ENCODE measurements at places on chromosomes 16 and 17. TPM values are rescaled to one million over a fixed set of nuclear protein-coding genes. Genes with fewer than 3 reads are reported as not detected.

- no peak for DNase-seq
Observed at GRCh38 chr17:28379814-28380801, 8.6 kb downstream of the SARM1 start.

GRCh38 chr16:57788252-57788841 is 13.9 kb downstream of the KIFC3 start:
- DNase-seq = no peak

DNA sequence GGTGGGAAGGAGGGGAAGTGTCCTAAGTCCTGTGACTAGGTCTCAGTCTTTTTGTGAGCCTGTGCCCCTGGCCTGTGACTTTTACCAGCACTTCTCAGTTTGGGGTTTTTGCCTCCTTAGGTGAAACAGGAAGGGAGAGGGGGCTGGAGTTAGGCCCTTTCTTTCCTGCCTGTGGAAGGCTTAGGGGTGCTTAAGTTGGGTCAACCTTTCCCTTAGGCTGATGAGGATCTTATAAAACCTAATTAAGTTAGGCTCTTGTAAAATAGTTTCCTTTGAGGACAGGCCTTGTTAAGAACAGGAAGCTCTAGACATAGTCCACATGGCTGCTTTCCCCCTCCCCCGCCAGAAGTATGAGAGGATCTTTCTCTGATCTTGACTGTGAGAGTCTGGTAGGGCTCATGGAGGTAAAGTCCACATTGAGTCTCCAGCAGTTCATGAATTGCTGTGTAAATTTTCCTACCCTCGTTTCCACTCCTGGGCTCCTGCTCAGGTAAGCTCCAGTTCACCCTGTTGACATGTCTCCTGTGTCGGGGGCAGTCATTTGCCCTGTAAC is 17.0 kb upstream of the DNASE1 start:
- peak; percentile 53 for DNase-seq

- DNase-seq = no peak
Observed at GRCh38 chr16:74995986-74996385, 2.8 kb upstream of the ZNRF1 start.

DNA sequence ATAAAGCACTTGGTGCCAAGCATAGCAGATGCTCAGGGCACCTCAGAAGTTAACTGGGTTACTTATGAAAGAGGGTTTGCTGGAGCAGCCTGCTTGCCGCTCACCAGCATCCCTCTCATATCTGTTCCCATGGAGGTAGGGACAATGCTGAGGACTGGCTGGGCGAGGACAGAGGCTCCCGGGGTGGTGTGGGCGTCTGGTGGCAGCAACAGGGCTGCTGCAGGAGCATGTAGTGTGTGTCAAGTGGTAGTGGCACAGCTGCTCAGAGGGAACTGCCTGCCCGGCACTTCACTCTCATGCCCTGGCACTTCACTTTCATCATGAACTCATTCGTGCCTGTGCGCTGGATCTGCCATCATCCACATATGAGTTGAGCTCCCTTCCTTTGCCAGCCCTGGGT is 26.9 kb upstream of the ZNHIT3 start:
- DNase-seq = no peak

- DNase-seq = no peak
Observed at GRCh38 chr16:12202486-12202885, 226.0 kb downstream of the SNX29 start.

DNA sequence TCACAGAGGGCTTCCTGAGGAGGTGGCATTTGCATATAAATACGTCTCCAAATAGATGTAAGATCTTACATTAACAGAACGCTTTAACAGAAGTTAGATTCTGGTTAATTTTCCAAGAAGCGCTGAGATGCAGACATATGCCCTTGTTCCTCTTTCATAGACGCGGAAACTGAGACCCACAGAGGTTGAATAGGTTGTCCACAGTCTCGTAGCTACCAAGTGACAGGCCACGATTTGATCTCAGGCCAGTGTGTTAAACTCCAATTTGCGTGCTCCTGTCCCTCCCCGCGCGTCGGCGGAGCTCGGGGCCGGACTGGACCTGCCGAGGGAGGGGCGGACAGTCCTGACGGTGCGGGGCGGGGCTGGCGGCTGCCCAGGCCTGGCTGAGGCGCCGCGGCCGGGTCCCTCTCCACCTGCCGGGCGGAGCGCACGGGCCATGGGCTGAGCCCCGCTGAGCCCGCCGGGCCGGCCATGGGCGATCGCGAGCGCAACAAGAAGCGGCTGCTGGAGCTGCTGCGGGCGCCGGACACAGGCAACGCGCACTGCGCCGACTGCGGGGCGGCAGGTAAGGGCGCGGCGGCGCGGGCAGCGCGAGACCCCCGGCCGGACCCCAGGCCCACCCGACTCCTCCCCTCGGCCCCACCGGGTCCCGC is at the start of gene ADAP2:
TSS of gene ADAP2 (plus strand) at position 402 of the 653 bp plus-strand sequence. CDS start at position 472, 70 bp downstream.
- DNase-seq = no peak

DNA sequence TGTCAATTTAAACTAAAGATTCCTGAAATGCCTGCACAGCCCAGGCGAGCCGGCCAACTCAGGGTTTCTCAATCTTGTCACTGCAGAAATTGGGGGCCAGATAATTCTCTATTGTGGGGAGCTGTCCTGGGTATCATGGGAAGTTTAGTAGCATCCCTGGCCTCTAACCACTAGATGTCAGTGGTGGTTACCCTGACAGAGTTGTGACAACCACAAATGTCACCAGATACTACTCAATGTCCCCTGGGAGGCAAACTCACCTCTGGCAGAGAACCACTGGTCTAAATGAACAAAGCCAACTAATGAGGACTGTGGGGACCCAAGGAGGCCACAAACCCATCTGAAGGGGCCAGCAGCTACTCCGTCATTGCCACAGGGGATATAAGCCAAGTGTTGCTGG is 90.9 kb downstream of the MYH11 start:
- DNase-seq = peak; percentile 52

GRCh38 chr17:82862737-82863382 is 23.0 kb upstream of the ZNF750 start:
- no peak for DNase-seq

- no peak for DNase-seq
Observed at GRCh38 chr17:44555099-44555498, 2.2 kb upstream of the FZD2 start.

DNA sequence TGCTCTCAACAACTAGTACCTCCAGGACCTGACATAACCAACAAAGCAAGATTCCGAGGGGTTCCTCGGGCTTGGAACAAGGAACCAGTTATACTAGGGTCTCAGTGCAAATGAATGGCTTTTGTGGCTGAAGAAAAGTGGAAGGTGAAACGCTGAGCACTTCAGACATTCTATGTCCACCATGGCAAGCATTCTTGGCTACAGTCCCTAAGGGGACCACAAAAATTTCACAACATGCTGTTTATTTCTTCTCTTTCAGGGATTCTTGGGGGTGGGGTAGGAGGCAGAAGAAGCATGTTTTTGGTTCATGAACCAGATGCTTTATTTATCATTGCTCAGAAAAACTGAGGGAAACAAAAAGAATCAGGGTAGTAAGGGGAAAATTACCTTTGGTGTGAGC is 479.9 kb upstream of the CDH11 start:
- DNase-seq = no peak

GRCh38 chr17:75516619-75517296 is 430 bp downstream of the TSEN54 start:
- DNase-seq = no peak

DNA sequence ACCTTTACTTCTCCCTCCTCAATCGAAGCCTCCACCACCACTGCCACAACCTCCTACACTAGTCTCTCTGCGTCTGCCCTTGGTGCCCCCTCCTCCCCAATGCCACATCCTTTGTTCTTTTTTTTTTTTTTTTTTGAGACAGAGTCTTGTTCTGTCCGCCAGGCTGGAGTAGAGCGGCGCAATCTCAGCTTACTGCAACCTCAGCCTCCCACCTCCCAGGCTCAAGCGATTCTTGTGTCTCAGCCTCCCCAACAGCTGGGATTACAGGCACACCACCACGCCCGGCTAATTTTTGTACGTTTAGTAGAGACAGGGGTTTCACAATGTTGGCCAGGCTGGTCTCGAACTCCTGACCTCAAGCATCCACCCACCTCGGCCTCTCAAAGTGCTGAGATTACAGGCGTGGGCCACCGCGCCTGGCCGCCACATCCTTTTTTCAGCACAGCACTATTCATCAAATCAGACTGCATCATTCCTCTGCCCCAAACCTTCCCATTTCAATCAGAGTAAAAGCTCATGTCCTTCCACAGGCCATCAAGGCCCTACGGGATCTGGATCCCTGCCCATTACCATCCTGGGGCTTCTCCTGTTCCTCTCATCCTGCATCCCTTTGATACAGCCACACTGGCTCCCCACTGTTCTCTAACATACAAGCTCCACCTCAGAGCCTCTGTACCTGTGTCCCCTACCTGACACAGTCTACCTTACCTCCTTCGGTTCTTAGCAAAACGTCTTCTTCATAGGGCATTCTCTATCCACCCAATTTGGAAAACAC is 2.0 kb downstream of the KLHL11 start:
- no peak for DNase-seq

GRCh38 chr17:40436636-40437035 is 6.6 kb upstream of the IGFBP4 start:
- DNase-seq = no peak

DNA sequence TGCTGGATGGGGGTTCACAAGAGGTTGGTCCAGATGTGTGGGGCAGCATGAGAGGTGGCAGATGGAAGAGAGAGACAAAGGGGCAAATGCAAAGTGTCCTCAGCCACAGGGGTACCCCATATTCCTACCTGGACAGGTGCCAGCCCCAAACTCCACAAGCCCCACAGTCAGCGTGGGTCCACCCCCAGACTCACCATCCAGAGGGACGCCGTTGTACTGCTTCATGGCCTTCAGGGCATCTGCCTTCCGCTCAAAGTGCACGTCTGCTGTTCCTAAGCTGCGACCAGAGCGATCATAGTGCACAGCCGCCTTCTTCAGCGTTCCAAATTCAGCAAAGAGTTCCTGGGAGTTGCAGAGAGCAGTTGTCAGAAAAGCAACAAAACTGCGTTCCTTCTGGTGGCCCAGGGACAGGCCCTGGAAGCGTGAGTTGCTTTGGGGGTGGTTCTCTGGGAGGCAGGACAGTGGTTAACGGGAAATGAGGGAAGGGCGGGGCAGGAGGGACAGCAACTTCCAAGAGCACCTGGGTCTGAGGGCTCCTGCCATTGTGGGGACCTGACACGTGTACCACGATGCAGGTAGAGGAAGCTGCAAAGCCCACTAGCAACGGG is 2.3 kb downstream of the ALYREF start:
- DNase-seq = no peak

DNA sequence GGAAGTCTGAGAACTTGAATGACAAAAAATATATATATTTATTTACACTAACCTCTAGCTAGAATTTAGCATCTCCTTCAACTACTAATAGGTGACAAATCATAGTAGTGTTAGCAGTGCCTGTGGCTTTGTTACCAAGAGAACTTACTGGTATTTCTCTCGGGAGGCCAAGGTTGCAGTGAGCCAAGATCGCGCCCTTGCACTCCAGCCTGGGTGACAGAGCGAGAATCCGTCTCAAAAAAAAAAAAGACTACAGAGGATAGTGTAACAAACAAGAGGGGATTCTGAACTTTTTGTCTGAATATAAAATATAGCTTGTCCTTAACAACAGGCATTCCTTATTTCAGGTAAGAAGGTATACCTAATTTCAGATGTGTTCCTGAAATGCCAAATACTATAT is 1.3 kb upstream of the SUZ12 start:
- DNase-seq = no peak

GRCh38 chr16:75108792-75109731 is 7.5 kb downstream of the LDHD start:
- DNase-seq = peak; percentile 81

DNA sequence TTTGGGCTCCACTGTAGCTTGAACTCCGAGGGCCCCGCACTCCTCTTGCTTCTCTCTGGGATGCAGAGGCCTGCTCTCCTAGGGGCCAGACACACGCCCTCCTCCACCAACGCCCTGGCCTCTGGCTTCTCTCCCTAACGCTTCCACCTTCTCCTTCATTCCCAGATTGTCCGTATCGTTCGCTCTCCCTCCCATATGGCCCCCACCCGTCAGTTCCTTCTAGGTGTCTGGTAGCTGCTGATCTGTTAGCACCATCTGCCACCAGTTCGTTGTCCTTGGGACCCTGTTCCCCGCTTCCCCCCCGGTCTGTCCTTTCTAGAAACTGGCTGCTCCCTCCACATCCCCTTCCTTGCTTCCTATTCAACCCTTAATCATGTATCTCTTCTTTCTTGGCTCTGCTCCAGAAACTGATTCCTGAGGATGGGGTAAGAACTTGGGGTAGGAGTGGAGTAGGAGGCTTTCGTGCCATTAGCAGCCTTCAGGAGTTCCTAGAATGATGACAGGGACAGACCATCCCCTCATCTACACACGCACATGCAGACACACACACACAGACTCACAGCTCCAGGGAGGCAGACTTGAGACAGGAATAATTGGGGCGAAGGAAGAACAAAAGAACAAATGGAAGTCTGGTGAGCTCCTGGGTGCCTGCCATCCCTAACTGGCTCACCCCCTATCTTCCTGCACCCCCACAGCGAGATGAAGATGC is 4.3 kb downstream of the ATP1B2 start:
- no peak for DNase-seq

DNA sequence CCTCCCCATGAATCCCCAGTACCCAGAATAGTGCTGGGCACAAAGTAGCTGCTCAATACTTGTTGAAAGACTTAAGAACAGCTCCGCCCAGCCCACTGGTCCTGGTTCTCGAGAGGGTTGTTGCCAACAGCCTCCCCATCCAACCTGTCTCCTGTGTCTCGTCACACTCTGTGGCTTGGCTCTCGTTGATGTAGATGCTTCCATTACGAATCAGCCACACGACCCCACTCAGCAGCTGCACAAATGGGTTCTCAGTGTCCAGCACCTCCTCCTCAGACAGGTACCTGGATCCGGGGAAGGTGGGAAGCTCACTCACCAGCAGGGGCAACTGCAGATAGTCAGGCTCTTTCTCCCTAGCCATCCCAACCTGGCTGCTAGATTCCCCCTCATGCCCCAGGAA is 2.1 kb downstream of the NAGPA start:
- DNase-seq = no peak

DNA sequence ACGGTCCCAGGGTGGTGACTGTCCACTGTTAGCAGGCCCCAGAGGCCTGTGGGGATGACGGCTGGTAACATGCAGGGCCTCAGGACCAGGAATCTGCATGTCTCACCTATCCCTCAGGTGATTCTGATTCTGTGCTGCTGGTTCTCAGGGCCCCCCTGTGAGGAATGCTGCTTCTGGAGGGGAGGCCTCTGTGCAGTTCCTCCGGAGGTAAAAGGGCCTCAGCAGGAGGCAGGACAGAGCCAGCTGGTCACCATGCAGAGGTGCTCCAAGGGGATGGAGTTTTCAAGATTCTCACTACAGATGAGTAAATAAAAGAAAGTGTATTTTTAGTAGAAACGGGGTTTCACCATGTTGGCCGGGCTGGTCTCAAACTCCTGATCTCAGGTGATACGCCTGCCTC is 33.8 kb downstream of the CLEC16A start:
- no peak for DNase-seq

GRCh38 chr17:21012736-21013135 is 30.1 kb downstream of the USP22 start:
- no peak for DNase-seq

Gene TNP2
- polyA plus RNA-seq = not detected

Gene ABI3
- 6.1 TPM for polyA plus RNA-seq

Gene KARS1
- polyA plus RNA-seq = 126 TPM

Gene SEZ6L2
- 10.1 TPM for polyA plus RNA-seq

Gene GALR2
- 0.87 TPM for polyA plus RNA-seq

Gene RAP1GAP2
- 33.3 TPM for polyA plus RNA-seq

Gene SLC12A3
- polyA plus RNA-seq = 32.0 TPM

Gene CASKIN2
- polyA plus RNA-seq = 27.8 TPM

Gene SMURF2
- polyA plus RNA-seq = 35.6 TPM

Gene LGALS9B
- not detected for polyA plus RNA-seq

Gene TNFRSF17
- polyA plus RNA-seq = not detected

Measured in renal pelvis (tissue), 12 donors.